Non-pigmented ciliary epithelial cell (primary cell): ENCODE measurements at places on chromosomes 5 and 9.

DNA sequence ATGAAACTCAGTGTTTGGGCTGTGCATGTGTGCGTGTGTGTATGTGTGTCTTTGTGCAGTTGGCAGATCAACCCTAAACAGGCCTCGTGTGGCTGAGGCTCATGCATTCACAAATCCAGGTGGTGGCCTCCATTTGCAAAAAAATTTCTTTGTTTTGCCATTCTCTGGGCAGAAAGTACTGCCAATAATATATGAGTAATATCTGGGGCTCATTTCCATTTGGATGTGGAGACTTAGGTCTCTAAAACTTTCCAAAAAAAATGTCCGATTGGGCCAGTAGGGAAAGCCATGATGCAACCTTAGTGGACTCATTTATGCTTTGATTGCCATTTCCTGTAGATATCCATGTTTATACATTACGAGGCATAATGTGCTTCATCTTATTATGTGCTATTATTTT, 77.9 kb upstream of the RPS23 start:
- DNase-seq, result no peak

DNA sequence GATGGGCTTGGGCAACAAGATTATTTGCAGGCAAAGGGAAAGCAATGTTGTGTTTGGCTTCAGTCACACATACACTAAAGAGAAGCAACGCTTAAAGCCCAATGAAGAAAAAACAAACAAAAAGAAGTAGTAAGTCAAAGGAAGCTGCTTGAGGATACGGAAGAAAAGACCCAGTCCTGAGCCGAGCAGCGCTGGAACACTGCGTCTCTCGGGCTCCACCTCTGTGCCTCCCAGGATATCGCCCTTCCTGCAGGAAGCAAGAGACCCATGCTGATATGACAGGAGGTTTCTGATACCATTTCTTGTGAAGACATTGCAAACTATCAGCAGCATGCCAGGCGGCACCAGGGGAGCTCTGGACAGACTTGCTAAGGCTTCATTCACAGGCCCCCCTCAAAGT, 9.9 kb downstream of the GNAQ start:
- no peak for DNase-seq

DNA sequence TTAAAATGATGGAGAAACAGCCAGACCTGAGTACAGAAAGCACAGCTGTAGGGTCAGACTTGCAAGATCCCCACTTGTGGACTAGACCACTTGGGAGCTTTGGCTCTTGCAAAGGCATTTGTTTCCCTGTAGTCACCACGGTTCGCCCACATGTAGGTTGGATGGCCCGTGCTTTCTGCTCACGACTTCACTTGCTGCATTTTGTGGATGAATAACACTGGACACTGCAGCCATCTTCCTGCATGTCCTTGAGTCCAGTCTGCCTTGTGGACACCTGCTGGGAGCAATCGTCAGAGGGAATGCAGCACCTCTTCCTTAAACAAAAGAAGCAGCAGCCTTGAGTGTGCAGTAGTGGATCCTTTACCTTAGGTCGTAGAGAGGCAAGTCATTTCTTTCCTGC, 372.9 kb upstream of the IRX2 start:
- no peak for DNase-seq

- DNase-seq, result no peak
Measured at GRCh38 chr5:77355080-77355479, 137.0 kb downstream of the WDR41 start.

DNA sequence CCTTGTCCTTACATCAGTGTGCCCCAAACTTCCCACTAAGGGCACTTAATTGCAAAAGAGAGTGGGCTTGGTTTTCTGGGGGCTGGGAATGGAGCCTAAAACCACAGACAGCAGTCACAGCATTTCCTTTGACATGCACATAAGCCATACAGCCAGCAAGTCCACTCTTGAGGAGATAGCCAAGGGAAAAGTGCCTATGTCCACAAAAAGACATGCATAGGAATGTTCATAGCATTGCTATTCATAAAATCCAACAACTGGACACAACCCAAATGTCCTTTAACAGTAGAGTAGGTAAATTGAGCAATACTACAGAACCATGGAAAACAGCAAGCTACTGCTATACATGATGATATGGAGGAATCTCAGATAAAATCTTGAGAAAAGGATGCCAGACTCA, 11.7 kb upstream of the FAT2 start:
- no peak for DNase-seq

DNA sequence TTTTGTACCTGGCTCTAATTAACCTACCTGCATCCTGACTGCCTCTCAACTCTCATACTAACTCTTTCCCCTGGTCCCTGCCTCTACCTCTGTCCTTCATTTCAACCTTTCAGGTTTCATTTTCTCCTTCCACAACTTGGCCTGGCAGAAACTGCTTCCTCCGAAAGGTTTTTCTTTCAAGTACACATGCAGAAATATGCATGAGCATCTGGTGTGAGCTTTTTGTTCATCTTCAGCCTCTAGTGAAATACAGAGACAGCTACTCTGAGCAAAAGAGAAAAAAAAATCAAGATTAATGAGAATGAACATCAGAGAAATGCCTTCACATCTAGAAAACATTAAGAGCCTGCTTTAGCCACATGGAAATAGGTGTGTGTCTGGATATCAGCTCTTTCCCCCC, 297.9 kb upstream of the PCSK5 start:
- no peak for DNase-seq

DNA sequence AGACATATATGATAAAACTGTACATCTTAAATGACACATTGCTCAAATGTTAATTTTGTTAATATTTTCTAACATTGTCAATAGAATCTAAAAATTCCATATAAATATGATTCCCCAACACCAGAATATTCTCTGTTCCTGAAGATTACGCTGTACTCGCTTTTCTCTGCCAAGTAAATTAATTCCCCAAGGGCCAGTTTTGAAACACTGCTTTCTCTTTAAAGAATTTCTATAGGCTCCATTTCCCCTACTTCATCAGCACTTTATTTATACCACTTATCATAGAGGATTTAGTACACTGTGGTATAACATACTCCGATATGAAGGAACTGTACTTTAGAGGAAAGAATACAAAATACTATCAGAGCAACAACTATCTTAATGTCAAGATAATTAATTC, 101.4 kb upstream of the ACOT12 start:
- no peak for DNase-seq

DNA sequence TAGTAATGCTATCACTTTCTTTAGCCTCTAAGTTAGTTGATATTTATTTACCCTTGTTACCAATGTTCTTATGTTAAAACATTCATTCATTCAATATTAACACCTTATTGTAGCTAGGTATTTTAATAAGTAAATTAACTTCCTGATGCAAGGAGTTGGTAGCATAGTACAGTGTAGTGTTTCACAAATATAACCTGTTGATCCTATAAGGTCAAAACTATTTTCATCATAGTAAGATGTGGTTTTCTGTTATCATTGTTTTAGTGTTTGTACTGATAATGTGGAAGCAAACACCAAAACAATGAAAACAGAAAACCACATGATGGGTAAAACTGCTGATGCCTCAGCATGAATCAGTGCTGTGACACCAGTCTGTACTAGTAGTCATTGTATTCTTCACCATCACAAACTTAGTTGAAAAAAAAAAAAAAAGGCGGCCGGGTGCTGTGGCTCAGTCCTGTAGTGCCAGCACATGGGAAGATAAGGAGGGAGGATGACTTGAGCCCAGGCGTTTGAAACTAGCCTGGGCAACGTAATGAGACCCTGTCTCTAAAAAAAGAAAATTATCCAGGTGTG, 36.5 kb downstream of the ZCCHC7 start:
- DNase-seq, result peak; percentile 53

GRCh38 chr5:11579351-11579750, 324.9 kb downstream of the CTNND2 start:
- no peak for DNase-seq

- no peak for DNase-seq
Measured at GRCh38 chr5:133503511-133503910, 108.8 kb downstream of the FSTL4 start.

DNA sequence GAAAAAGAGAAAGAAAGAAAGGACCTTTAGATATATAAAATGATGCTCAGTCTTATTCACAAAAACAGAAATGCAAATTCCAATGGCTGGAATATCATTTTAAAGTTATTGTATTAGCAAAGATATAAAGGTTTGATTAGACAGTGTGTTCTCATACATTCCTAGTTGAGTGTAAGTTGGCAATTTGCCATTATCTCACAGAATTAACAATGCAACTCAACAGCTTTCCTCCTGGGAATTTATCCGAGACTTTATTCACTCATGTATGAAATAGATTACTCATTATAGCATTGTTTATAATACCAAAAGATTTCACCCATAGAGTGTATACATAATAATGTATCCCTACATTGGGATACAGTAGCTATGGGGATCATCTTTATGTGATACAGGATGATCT, 27.1 kb upstream of the MLLT3 start:
- DNase-seq, result no peak

GRCh38 chr9:627336-627970, 214.0 kb upstream of the DMRT1 start:
- DNase-seq, result no peak

DNA sequence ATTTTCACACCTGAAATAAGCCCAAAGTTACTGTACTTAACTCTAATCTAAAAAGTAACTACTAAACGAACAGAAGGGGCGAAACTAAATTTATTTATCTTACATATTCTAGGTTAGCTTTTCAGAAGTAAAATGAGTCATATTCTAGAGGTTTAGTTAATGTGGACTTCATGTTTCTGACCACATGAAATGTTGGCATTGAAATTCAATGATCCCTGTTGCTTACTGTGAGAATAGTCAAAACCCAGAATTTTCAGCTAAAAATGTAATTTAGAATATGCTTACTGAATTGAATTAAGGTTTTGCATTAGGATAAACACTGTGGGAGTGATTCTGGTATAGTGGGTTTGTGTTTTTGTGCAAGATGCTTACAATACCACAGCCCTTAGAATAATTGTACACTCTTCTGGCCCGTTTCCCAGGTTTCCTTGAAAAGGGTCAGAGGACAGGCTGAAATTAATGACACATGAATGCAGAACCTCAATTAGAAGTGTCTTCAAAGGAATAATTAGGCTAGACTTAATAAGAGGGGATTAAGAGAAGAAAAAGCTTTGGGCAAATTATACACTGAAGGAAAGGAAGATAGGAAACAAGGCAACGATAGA, 1.4 kb upstream of the SNX18 start:
- no peak for DNase-seq

- DNase-seq, result no peak
Measured at GRCh38 chr5:81241961-81242648, 9.0 kb downstream of the CKMT2 start.

- no peak for DNase-seq
Measured at GRCh38 chr5:164555809-164556208, 1050.4 kb downstream of the MAT2B start.

GRCh38 chr5:62149879-62150278, 156.1 kb upstream of the KIF2A start:
- DNase-seq, result no peak

DNA sequence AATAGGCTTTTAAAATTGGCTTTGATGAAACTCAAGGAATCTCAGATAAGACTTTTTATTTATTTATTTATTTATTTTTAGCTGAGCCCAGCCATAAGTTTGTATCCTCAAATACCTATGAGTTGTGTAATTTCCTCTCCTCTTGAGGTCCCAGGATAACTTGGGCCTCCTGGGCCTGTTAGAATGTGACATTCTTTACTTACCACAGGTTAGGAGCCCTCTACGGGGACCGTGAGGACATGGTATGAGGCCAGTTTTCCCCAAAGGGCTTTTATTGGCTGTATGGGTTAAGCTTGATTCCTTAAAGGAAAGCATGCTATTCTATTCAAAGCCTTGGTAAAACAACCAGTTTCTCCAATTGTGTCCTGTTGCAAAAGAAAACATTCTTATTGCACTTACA, 16.9 kb downstream of the SHISAL2B start:
- DNase-seq, result no peak

DNA sequence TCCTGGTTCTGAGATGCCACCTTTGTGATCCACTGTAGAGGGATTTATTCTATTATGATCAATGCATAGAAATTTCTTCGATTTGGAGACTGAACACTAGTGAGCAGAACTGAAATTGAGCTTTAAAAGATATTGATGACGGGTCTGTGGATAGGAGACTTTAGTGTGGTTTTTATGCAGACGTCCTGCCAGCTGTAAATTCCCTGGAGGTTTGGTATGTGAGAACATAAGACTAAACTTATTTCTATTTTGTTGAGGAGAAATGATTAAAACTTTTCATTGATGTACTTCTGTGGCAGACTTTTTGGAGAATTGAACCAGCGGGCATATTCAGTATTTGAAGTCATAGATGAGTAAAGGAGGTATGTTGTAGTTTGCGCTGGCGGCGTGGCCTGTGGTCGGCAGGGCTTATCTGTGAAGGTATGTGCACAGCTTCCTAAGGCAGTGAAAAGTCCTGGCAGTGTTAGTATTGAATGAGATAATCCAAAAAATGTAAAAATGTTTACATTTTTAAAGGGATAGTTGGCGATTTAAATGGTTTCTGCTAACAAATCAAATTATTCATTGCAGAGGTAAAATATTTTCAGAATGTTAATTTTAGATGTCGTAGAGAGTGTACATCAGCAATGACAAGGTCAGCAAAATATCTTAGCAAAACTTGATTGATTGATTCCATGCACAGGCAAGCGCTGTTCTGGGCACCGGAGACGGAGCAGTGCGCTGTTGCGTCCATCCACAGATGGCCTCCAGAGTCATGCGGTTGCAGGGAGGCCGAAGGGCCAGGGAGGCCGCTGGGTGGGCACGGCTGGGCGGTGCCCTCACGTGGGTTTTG, 20.4 kb downstream of the TENT4A start:
- peak; percentile 72 for DNase-seq

GRCh38 chr5:86979811-86980411, 287.8 kb upstream of the RASA1 start:
- DNase-seq, result peak; percentile 58

DNA sequence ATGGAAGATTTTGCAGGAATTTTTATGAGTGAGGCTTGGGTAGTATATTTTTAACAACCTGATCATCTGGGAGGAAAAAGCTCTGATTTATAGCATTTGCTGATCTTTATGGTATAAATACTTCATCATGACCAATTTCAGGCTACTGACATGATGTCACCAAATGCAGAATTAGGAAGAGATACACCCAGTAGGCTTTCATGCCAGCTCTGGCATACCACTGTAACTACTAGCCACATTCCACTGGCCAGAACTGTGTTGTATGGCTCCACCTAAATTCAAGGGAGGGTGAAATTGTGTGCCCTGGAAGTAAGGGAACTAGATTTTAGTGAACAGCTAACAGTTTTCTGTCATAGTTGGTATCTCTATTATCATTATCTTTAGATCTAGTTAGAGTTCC, 17.6 kb downstream of the AP3S1 start:
- DNase-seq, result no peak

- DNase-seq, result no peak
Measured at GRCh38 chr9:133955821-133956411, 36.2 kb downstream of the VAV2 start.

GRCh38 chr9:117462861-117463260, 48.0 kb upstream of the ASTN2 start:
- DNase-seq, result no peak
